ENCODE measurements at places on chromosomes 6 and 20. TPM values are rescaled to one million over a fixed set of nuclear protein-coding genes. Genes with fewer than 3 reads are reported as not detected.

MYH7B gene
- total RNA-seq, result 1.3 TPM

GRCh38 chr6:97097068-97098047, 172.8 kb downstream of the KLHL32 start:
- DNase-seq, result no peak

- no peak for DNase-seq
Observed at GRCh38 chr6:121090492-121090891, 243.8 kb downstream of the TBC1D32 start.

ACTL10 gene
- 0.66 TPM for total RNA-seq

NRM gene
- 36.1 TPM for total RNA-seq

DNA sequence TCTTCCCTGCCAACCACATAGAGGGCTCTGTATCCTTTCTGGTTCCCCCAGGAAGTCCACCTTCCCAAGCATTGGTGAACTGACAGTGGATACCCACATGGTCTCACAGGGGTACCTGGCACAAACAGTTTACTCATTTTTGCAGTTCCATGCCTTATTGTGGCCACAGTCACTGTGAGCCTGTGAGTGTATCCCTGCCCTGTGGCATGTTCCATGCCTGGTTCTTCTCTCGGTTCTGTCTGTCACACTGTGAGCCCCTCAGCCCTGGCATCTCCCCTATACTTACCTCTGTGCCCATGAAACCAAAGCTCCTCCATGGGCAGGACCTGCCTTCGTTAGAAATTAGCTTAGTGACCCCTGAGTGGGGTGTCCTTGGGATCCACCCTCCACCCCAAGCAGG, 107.8 kb downstream of the TOX2 start:
- DNase-seq, result no peak

LAMA4 gene
- 49.4 TPM for total RNA-seq

TRAPPC3L gene
- total RNA-seq, result 1.7 TPM

ADGRF1 gene
- total RNA-seq, result 1.6 TPM

- no peak for DNase-seq
Observed at GRCh38 chr20:42341654-42342053, 723.5 kb upstream of the CHD6 start.

- DNase-seq, result peak; percentile 57
Observed at GRCh38 chr6:36028088-36028876, 674 bp downstream of the MAPK14 start.

DNA sequence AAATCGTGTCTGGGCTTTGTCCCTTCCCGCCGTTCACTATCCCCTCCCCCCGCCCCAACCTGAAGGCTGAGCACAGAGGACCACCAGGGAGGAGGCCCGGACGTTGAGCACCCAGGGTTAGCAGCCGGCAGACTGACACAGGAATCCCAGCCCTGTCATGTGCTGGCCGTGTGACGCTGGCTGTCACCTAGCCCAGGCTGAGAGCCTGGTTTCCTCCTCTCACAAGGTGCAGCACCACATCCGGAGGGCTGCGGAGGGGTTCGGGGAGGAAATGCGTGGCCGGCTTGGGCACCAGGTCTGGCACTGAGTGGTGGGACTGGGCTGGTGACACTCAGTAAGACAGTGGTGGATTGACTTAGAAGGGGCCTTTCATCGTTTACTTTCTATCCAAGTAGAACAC, 4.6 kb upstream of the LSM14B start:
- DNase-seq, result no peak

GRCh38 chr6:4910037-4910760, 93.6 kb downstream of the RPP40 start:
- DNase-seq, result no peak

GRCh38 chr6:152472325-152472724, 164.8 kb downstream of the SYNE1 start:
- no peak for DNase-seq

EEF1A2 gene
- total RNA-seq, result 15.6 TPM

HLA-DQA1 gene
- total RNA-seq, result not detected

SPDEF gene
- total RNA-seq, result 0.50 TPM

DNA sequence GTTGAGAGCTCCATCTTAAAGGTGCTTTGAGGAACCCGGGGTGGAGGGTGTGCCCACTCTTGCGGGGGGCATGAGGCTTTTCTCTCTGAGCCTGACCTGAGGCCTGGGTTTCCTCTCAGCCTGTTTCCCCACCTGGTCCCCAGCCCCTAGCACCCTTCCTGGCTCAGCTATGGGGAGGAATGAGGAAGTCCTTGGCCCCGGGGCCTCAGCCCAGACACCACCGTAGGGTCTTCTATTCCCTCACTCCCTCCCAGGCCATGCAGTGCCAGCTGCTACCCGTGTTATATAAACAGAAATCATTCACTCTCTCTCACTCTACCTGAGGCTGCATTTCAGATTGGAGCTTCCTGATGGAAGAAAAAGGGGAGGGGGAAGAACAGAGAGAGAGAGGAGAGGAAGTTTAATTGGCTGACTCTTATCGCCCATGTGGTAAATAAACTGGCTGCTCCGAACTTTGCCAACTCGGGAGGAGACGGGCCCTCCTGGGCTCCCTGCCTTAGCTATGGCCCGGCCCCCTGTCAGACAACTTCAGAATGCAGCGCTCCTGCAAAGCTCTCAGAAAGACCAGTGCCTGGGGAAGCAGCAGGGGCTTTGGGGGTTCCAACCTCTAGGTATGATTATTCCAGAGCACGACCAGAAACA, 2.8 kb downstream of the CDH22 start:
- DNase-seq, result no peak

- no peak for DNase-seq
Observed at GRCh38 chr6:155936551-155936950, 480.9 kb upstream of the NOX3 start.

ELOVL2 gene
- 1.6 TPM for total RNA-seq

DNA sequence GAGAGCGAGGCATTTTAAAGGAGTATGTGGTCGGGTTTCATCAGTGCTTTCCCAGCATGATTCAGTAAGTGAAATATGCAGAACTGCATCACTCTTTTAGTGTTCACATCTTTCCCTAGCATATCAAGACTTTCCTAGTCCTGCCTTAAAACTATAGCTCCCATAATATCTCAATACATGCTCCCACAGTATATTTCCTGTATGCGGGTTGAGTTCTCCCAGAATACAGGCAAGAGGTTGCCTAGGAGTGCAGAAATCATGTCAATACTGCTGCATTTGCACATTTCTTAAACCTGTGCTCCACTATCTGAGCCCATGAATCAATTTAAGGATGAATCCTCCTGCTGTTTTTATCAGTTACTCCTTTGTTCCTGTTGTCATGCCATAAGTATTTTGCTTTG, 386.6 kb upstream of the SLC35B3 start:
- no peak for DNase-seq

DNA sequence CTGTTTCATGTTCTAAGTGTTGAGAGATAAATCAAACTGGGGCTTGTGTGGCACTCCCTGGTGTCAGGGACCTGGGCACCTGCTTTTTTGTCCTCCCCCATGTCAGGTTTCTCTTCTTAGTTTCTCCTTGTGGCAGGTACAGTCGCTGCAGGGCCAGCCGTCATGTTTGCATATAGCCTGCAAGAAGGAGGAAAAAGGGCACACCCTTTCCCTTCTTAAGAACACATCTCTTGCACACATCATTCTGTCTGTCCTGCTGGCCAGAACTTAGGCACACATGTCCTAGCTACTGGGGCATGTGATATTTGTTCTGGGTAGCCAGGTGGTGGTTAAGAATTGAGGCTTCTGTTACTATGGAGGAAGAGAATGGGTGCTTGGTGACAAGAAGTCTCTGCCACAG, 27.9 kb downstream of the CDC5L start:
- DNase-seq, result no peak

DNA sequence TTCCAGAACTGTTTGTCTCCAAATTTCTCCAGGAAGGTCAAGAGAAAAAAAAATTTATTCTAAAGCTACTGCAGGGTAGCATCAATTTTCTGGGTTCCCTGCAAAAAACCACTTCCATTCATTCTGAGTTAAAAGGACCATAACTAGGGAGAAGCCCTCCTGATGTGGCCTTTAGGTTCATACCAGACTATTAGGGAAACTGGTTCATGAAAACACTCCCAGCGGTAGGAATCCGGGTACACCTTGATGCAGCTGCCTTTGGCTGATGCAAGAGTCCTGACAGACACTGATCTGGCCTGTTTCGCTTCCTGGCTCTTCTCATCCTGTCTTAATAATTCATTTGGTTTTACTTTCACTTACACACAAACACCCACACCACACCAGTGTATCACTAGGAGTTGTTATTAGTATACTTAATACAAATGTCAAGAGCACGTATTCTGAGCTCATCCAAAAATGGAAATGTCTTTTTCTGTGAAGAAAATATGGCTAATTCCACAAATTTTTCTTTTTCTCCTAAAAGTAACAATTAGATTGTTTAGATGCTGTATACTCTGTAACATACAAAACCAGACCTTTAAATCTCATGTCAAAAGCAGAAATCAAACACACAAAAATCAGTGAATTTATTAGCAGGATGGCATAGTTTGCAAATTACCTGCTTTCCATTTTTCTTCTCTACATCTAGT, 38.4 kb upstream of the ARHGAP18 start:
- DNase-seq, result no peak

TCP11 gene
- total RNA-seq, result 0.24 TPM

DNA sequence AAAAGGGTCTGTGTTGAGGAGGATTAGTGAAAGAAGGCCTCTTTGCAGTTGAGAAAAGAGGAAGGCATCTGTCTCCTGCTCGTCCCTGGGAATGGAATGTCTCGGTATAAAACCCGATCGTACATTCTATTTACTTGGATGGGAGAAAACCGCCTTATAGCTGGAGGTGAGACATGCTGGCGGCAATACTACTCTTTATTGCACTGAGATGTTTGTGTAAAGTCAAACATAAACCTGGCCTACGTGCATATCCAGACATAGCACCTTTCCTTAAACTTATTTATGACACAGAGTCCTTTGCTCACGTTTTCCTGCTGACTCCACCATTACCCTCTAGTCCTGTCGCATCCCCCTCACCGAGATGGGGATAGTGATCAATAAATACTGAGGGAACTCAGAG, 4.5 kb downstream of the TDP2 start:
- DNase-seq, result no peak

GABRR1 gene
- total RNA-seq, result not detected

GRCh38 chr6:19035461-19036195, 648.5 kb downstream of the RNF144B start:
- DNase-seq, result no peak

GRCh38 chr20:45782890-45783289, 8.8 kb downstream of the WFDC3 start:
- DNase-seq, result no peak

DNA sequence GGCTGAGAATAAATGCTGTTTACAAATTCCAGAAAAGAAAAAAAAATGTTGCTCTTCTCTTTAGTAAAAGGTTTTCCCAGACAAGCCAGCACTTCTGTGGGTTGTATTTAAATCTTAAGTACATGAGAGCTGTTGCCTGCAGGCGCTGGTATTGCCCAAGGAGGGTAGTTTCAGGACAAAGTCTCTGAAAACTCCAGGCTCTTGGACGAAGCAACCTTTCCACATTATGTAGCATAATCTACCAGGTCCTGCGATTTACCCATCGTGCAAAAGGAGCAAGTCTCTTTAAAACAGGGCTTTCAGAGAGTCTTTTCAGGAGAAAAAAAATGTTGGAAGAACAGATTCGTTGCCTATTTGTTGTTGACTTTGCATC, 65.6 kb downstream of the PLG start:
- no peak for DNase-seq

- no peak for DNase-seq
Observed at GRCh38 chr20:31906001-31906400, 35.6 kb downstream of the TTLL9 start.

C2 gene
- total RNA-seq, result 1.6 TPM

ZC2HC1B gene
- total RNA-seq, result 0.29 TPM

SERPINB1 gene
- 19.5 TPM for total RNA-seq

DNA sequence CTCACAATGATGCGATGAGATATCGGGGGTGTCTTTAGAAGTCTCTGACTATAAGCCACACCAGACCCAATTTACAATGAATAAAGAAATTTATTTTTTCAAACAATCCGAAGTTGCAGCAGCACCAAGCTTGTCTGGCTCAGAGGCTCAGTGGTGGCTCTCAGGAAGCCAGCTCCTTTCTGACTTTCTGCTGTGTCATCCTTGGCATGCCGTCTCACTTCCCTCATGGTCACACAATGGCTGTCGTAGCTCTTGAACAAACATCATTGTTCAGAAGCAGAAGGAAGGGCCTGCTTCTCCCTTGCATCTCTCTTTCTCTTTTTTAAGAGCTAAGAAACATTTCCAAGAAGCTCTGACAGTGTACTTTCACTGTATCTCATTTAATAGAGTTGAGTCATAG, 299.0 kb downstream of the DOK5 start:
- no peak for DNase-seq

DNA sequence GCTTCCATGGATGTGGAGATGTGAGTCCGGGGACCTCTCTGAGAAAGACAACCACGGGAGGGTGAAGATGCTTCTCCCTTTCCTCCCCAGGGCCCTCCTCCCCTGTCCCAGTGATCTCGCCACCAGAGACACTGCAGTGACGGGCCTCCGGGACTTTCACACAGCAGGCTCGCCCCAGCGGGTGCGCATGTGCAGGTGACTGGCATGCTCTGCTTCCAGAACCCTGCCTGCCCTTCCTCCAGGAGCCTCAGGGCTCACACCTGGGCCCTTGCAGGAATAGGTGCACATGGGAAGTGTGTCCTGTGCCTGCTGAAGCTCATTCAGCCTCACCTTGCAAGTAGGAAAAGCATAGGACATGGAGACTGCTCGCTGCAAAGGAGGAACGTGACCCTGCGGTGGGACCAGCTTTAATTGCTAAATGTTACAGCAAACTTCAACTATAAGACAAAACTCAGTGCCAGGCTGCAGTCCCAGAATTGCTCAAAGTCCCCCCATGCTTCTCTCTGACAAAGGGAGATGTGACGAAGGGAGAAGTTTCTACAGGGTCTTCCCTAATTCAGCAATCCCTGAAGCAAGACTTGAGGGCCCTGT, 19.2 kb downstream of the CST8 start:
- no peak for DNase-seq

DNA sequence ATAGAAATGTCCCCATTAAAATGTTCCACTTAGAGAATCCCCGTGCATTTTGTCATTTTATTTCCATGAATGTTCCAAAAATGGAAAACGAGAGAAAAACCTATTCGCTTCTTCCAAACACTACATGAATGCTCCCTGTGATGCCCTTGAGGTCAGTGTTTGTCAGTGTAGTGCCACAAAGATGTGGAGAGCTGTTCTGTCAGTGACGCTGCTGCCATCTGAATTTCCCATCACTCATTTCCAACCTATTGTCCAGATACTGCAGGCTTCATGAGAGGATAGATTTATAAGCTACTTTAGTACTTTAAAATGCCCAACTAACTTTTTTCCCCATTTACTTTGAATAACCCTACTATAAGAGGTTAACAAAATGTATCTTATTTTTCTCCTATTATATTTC, 335.8 kb downstream of the CDKAL1 start:
- DNase-seq, result no peak

EPPIN gene
- not detected for total RNA-seq

Measured in mesothelial cell of epicardium (in vitro differentiated cells).